Activated CD8-positive, alpha-beta T cell treated with anti-CD3 and anti-CD28 coated beads, Interleukin-2, amount 10 ng/mL, durations not matched to agents 7 days and 5 days (primary cell): ENCODE measurements at places on chromosomes 6 and 20. TPM values are rescaled to one million over a fixed set of nuclear protein-coding genes. Genes with fewer than 3 reads are reported as not detected.
A peak's percentile ranks its signal among the peaks of the same experiment; 100 is the strongest.

- DNase-seq = no peak
These were observed 204.5 kb downstream of the SYNDIG1 start for GRCh38 chr20:24673678-24674570.

DNA sequence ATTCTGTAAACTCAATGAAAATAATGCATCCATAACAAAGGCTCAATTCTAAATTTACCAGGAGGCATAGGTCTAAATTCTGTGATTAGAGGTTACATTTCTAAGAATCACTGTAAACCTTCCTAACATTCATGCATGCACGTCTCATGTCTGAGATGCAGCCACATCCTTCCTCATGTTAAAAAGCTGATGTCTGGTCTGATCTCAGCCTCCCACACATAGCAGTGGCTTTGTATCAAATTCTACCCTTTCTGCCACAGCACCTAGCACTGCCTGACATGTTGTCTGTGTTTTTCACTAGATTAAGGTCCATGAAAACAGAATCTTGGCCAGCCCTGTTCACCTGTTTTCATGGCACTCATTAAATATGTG is 171.1 kb downstream of the WDR27 start:
- DNase-seq = peak; percentile 53

- DNase-seq = no peak
These were observed 188.5 kb upstream of the SNX9 start for GRCh38 chr6:157634546-157634945.

- DNase-seq = no peak
These were observed 35.1 kb downstream of the TPD52L1 start for GRCh38 chr6:125188594-125189203.

Gene KIF6
- total RNA-seq = not detected

DNA sequence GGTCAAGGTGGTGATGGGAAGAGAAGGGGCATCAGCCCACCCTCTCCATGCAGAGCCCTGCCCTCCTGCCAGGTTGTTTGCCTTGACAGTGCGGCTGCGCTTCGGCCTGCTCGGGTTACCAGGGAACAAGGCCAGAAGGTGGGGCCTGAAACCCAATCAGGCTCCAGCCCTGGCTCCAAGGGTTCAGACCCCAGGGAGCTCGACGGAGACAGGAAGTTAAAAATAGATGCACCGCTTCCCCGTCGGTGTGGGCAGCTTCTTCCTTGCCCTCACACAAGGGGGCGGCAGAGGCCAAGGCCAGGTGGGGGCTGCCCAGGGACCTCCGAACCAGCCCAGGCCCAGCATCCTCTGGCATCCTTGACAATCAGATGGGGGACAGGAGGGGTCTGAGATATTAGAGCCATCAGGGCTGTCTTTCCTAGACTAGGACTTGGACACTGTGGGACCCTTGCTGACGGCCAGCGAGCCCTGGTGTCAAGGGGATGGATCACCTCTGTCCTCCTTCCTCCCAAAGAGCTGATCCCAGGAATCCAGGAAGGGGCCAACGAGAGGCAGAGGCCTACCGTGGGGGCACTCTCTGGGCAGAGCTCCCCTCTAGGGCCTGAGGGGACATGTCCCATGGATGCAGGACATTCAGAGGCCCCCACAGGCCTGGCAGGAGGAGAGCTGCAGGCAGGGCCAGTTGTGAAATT is 65.2 kb downstream of the RIPOR3 start:
- peak; percentile 35 for DNase-seq

Gene TREM1
- total RNA-seq = not detected
